Thymus (tissue), 14 donors: ENCODE measurements at places on chromosomes 4 and X. TPM values are rescaled to one million over a fixed set of nuclear protein-coding genes. Genes with fewer than 3 reads are reported as not detected.

PITX2 gene
- total RNA-seq: 0.33 TPM

SOWAHB gene
- total RNA-seq: 0.24 TPM

NUP62CL gene
- total RNA-seq: 6.1 TPM

LNX1 gene
- total RNA-seq: 1.6 TPM

MAGEA2 gene
- total RNA-seq: not detected

NPY2R gene
- total RNA-seq: 0.05 TPM

PFKFB1 gene
- total RNA-seq: 0.19 TPM
